Kidney glomerular epithelial cell (primary cell): ENCODE measurements at places on chromosomes 3 and 15.

GRCh38 chr3:36893137-36893557 is 51.7 kb downstream of the TRANK1 start:
- DNase-seq = peak; percentile 49

- no peak for DNase-seq
Measured at GRCh38 chr3:134080761-134081160, 51.0 kb upstream of the SLCO2A1 start.

DNA sequence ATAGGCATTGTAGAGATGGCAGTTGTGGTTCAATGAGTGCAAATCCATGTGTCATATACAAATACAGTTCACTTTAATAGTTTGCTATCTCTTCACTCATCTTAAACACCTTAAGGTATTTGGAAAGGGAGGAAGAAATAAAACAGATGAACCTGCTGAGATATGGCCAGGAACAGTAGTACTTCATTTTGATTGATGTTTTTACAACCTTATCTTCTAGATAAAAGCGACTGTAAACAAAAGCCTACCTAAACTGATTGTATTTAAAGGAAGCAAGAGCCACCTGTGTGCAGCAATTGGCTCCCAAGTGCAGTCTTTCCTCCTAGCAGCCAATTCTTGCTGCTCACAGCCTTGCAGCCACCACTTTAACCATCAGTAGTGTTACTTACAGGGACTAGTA is 217.7 kb downstream of the CDIN1 start:
- DNase-seq = no peak

- DNase-seq = peak; percentile 32
Measured at GRCh38 chr3:140834266-140835037, 107.2 kb upstream of the SLC25A36 start.

DNA sequence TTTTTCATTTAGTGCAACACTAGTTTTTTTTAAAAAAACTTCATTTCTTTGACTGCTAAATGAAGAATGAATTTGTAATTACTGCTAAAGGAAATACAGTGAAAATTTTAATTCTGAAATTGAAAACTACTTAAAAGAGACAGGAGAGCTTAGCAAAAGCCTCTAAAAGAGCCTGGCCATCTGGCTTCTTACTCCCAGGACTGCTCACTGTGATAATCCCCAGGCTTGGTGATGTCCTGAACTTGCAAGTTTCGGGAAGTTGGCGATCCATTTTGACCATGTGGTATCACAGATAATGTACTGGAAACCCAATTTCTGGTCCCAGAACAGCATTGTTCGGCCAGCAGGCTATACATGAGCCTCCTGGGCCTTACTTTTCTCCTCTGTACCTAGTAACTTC is 292.1 kb downstream of the FGF12 start:
- DNase-seq = no peak

- no peak for DNase-seq
Measured at GRCh38 chr3:160738048-160738447, 18.0 kb upstream of the PPM1L start.

DNA sequence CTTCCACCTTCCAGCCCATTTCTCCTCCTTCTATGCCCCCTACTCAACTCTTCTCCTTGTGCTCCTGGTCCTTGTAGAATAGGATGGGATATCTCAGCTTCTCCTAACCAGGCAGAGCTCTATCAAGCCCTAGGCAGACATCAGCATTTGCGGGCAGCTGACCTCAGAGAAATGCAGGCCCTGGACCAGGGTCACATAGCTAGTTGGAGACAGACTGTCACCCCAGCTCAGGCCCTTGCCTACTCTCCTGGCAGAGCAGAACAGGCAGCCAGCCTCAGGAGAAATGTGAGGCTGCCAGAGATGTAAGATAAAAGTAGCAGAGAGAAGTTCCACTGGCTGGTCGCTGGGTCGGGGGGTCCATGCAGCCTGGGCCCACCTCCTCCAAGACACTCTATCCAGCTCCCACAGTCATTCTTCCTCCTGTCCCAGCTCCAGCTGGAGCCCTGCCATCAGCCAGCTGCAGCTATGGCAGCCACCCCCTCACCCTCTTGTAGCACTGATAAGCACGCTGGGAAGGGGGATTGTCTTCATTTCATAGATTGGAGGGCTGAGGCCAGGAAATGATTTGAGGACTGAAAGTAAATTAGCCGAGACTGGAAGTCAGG is 4.0 kb downstream of the CYP8B1 start:
- no peak for DNase-seq

GRCh38 chr3:78123058-78123457 is 1083.2 kb downstream of the ROBO2 start:
- no peak for DNase-seq

DNA sequence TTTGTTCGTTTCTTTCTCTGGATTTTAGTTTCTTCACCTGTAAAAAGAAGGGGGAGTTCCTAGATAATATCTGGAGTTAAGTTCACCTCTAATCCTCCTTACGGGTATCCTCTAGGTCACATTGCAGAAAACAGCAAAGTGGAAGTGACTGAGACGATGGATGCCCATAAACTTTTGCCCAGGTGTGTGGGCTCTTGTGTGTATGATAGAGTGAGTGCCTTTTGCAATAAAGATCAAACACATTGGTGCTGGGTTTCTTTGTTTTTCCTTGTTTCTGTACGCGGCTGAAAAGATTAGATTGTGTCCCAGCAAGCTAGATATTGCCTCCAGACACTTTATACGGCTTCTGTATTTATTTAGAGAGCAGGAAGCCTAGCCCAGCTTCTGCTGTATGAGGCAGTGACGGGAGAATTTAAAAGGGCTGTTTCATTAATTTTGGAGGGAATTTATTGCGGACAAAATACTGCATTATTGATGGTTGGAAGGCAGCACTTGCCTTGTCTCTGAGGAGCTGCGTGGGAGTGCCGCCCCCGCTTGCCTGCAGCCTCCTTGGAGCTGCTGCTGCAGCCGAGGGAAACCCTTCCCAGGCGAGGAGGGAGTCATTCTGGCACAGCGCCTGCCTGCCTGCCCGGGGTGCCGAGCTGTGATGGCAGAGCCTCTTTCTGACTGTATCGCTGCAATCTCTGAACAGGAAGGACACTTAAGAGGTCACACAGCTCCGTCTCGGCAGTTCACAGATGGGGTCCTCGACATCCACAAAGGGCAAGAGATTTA is 38.5 kb downstream of the PYDC2 start:
- DNase-seq = peak; percentile 49

DNA sequence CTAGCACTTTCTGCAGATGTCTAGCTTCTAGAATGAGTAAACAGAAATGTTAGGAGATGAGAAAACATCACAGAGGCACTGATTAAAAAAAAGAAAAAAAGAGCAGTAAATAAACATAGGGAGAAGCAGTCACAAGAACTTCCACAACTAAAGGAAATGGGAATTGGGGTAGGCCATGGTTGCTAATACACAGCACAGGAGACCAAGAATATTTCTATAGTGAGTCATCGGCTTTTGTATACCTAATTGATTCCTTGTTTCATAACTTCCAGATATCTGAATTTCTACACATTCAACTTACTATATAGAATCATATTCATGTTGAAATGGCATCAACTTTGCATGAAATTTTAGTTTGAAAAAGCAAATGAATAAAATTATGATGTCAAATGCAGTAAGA is 47.3 kb upstream of the TCF12 start:
- DNase-seq = peak; percentile 73
